ENCODE measurements at places on chromosomes 2 and 18. TPM values are rescaled to one million over a fixed set of nuclear protein-coding genes. Genes with fewer than 3 reads are reported as not detected.

DNA sequence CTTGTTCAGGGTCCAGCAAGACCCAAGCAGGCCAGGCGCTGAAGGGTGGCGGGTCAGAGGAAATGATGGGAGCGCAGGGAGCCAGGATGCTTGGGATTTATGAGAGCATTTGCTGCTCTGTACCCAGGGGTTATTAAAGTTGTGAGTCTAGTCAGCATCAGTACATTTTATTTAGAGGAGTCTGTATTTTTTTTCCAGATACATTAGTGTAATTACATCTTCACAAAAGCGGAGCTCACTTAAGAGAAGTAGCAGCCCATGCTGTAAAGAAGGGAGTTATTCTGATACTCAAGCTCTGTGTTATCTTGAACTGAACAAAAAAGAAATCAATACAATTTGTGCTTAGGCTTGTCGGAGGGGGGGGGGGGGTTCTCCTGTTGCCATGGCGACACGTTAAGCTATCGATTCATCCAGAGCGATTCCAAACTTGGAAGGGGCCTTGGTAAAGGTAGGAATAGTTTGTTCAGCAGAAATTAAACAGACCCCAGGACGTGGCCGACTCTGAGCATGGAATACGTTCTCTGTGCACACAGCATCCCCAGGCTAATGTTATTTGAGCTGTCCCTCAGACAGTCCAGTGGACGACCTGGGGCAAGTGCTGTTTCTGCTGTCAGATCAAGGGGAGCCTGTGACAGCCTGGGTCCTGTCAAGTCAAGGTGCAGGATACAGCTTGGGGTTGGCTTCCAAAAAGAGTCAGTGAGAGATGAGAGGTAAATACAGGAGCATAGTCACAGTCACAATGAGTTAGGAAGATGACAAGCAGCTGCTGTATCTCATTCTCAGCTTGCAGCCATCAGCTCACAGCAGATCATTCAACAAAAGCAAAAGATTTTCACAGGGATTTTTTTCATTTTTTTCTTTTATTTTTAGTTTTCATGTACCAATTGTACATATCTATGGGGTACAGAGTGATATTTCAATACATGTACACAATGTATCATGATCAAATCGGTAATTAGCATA lies 387.6 kb downstream of the DCDC2C start:
- DNase-seq: no peak

Gene PCARE
- polyA plus RNA-seq: 0.16 TPM

Gene LIMS3
- polyA plus RNA-seq: 3.2 TPM

DNA sequence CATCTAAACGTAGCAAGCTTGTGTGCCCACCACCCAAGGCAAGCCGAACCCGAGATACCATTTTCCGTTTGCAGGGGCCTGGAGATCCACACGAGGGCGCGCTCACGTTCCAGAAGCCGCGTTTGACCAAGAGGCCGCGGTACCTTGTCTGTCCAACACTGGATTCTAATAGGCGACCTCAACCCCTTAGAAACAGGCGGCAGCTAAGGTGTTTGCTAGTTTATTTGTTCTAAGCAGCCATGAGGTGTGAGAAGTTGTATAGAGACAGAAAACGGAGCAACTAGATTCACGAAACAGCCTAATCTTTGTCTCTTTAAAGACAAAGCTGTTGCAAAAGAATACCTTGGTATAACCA lies 4.2 kb downstream of the HOXD11 start:
- DNase-seq: no peak

DNA sequence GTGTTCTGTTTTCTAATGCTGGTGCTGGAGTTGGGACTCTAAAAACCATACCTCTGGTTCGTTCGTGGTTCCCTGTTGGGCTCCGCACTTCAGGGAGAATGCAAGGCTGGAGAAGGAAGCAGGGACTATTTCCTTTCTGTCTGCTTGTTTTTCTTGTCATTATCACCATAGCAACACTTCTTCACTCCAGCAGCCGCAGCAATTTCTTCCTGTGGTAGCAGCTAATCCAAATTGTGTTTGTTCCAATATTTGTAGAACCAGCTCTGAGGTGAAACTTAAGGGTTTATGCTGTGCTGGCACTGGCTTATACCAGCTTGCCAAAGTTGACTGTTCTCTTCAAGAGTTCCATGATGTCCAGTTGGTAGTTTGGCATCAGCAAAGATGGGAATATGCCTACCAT lies 301.4 kb upstream of the SYT4 start:
- DNase-seq: no peak

DNA sequence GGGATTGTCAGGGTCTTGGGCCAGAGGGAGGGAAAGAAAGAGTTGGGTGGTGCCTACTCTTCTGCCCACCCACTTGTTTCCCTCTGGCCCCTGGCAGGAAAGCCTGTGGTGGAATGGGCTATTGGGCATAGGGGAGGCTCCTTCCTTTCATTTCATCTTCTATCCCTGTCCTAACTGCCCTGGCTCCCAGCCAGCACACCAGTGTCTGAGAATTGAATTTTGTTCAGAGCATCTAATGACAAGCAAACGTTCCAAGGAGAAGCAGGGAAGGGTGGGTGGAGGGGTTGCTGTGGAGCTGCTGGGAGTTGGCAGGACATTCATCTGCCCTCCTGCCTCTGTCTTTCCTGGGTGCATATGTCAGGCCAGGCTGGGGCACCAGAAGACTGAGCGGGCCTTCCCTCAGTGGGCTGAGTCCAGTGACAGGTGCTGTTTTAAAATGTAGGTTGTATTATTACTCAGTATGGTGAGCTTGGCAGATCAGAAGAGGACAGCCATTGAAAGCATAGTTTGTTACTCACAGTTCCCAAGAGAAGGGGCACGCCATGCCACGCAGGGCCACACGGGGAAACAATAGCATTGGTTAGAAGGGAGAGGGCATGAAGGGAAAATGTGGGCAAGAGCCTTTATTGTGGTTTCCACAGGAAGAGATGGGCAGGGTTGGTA lies 171.9 kb downstream of the ACOXL start:
- no peak for DNase-seq

DNA sequence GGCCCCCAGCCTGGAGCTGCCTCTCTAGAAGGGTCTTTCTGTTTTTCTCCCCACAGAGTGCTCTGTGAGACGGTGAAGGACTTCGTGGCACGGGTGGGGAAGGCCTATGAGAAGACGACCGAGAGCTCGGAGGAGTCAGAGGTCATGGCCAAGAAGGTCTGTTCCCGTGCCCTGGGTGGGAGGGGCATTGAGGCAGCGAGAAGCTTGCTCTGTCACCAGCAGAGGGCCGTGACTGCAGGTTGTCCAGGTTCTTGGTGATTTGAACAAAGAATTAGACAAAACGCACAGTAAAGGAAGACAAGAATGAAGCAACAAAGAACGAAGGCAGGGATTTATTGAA lies 93.9 kb downstream of the DGKD start:
- DNase-seq: no peak

Gene DNAJB2
- 80.6 TPM for polyA plus RNA-seq

- DNase-seq: no peak
Measured at GRCh38 chr2:60844105-60844504, 37.3 kb upstream of the REL start.

DNA sequence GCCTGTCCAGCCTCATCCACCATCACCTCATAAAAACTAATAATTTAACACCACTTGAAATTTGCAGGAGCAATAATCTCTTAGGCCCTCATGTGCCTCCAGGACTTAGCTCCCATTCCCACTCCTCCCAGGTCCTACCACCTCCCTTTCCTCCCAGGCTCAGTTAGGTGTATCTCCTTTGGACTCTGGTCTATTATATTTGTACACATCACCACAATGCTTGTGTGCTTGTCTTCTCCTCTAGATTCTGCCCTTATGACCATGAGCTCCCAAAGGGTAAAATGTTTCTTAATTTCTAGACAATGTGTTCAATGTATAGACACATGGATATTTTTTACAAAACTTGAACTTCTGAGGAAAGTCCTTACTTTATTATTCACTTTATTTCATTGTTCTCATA lies 182.0 kb upstream of the ZC3H15 start:
- DNase-seq: no peak

- DNase-seq: no peak
Measured at GRCh38 chr2:160427629-160428404, 65.8 kb downstream of the RBMS1 start.

- DNase-seq: no peak
Measured at GRCh38 chr2:145268931-145269330, 749.0 kb upstream of the ZEB2 start.

GRCh38 chr2:188983427-188984064 lies 9.4 kb downstream of the COL3A1 start:
- no peak for DNase-seq

GRCh38 chr2:128584296-128584890 lies 265.7 kb upstream of the HS6ST1 start:
- DNase-seq: no peak

DNA sequence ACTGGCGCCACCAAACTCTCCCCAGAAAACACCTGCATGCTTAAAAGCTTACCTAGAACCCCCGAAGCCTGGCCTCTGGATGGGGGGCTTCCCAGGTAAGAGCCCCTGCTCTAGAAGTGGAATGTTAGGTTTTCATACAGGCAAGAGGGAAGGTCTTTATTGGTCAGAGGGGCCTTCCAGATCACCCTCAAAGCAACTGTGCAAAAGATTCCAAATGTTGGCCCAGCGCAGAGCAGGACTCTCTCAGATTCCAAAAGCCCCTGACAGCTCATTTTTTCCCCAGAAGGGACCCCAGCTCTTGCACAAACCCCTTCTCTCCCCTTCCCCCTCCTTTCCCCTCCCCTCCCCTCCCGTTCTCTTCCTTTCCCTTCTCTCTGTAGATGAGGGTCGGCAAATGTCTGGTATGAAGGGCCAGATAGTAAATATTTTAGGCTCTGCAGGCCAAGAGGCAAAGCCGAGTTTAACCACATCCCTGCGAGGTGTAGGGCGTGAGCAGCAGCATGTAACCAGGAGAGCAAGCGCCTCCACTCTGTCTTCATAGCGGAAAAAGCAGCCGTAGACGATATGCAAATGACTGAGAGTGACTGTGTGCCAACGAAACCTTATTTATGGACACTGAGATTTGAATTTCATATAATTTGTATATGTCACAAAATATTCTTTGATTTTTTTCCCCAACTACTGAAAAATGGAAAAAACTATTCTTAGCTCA lies 116.9 kb downstream of the SMAD7 start:
- DNase-seq: no peak

- no peak for DNase-seq
Measured at GRCh38 chr2:3180082-3180908, 197.3 kb downstream of the EIPR1 start.

DNA sequence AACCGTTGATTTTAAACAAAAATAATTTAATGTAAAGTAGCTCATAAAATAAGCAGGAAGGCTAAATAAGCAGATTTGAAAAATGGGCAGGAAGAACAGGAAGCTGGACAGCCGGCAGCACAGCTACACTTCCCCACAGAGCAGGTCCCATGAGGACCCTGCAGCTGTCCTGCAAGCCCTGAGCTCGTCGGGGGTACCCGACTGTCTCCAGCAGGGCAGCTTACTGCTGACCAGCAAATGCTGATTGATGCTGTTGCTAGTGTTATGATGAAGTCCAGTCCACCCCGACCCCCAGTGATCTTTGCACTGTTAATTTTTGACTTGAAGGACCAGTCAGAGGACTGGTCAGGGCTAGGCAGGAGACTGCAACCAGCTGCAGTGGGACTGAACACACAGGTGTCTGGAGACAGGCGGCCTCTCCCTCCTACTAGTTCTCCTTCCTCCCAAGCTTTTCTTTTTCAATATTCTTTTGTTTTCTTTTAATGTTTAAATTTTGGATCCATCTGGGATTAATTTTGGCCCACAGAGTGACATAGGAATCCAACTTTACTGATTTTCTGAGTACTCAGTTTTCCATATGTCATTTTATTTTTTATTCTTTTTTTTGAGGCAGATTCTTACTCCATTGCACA lies 27.7 kb downstream of the POLE4 start:
- DNase-seq: peak; percentile 8

DNA sequence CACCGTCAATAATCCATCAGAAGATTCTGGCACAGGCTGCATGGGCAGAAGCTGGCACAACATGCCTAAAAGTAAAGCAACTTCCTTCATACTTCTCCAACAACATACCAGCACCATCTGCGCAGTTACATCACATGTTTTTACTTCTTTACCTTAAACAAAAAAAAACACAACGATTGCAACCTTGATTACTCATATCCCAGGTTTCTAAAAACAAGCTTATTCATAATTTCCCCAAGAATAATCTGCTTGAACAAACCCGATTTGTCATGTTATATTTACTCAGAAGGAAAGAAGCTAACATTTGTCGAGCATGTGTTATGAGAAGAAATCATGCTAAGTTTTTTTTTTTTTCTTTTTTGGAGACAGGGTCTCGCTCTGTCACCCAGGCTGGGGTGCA lies 54.7 kb downstream of the THADA start:
- DNase-seq: no peak

DNA sequence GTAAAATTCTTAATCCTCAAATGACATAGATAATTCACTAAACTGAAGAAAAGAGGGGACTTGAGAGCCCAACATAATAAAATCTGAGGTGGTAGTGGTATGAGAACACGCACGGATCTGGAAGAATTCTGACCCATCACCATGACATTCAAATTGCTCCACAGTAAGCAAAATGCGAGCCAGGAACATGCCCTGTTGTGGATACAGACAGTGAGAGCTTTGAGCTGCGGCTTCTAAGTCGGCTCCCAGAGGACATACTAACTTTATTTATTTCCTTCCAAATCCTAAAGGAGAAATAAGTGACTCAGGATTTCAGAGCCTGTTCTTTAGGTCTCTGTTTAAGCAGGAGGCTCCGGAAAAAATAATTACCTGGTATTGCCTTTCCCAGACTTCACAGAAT lies 143.4 kb upstream of the SMAD7 start:
- no peak for DNase-seq

Gene CCDC68
- 3.2 TPM for polyA plus RNA-seq

DNA sequence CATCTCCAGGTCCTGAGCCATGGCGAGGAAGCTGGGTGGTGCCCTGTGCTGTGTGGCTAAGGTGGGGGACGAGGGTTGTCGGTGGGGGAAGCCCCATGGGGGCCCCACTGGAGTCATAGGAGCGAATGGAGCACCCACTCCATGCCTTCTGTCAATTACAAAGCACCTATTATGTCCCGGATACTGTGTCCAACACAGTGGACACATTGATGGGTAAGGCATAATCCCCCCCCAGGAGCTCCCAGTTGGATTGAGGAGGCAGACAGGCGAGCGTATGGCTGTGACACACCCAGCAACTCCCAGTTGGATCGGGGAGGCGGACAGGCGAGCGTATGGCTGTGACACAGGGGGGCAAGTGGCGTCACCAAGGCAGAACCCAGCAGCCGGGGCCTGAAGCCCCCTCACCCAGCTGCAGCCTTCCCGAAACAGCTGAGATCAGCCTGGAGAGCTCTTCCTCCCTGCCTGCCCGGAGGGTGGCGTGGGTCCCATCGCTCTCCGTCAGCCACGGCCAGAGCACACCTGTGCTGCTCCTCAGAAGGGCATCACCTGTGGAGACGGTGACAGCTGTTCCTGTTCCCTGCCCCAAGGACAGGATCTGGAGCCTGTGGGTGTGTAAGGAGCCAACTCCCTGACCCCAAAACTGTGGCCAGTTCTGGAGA lies 69.6 kb downstream of the HPCAL1 start:
- DNase-seq: no peak

Gene ALPG
- not detected for polyA plus RNA-seq

GRCh38 chr2:128402911-128403670 lies 84.4 kb upstream of the HS6ST1 start:
- no peak for DNase-seq

Gene ZNF396
- polyA plus RNA-seq: 6.4 TPM
